ENCODE measurements at places on chromosomes 5 and 9.

DNA sequence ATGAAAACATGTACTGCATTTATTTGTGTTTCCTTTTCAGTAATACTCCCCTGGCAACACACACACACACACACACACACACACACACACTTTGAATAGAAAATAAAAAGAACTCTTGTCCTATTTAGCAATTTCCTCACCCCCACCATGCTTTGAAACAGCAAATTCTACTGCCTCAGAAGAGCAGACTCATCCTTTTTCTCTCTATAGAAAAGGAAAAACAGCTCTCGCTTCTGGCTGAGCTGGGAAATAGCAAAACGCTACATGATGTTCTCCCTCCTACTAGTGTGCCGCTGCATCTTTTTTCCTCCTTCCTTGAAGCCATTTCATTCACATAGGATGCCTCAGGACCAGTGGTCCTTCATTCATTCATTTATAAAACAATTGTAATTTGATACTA is 453.6 kb downstream of the CSNK1G3 start:
- DNase-seq, result no peak

DNA sequence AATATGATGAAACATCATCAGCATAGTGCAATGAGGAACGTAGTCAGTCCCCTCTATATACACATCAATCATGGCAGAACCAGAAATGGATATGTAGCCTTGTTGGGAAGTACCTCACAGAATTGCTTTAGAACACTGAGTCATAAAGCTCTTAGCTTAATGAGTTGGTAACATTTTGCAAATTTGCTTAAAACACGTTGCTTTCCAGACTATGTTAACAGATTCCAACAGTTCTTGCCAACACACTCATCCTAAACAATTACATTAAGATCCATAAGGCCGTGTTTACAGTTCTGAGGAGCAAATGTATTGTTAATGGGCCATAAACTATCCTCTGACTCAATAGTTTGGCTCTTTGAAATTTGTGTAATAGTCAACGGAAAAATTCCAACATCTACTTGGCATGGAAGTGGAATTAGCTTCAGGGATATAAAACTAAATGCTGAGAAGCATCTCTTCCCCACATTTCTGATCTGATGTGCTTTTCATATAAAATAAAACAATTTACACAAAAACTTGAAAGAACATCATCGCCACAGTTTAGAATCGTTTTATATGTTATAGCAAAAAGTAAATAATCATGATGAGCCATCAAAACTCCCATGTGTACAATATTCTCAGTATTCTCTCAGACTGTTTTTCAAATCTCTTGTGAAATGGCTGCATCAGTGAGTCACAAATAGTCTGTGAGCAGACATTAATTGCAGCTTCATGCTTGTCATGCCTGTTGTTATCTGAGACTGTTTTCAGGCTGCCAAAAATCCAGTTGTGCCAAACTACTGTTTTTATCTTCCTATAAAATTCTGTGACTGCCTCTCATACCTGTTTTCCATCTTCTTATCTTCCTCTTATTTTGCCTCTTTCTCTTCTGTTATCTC is 291.9 kb downstream of the COX7C start:
- DNase-seq, result peak; percentile 65

DNA sequence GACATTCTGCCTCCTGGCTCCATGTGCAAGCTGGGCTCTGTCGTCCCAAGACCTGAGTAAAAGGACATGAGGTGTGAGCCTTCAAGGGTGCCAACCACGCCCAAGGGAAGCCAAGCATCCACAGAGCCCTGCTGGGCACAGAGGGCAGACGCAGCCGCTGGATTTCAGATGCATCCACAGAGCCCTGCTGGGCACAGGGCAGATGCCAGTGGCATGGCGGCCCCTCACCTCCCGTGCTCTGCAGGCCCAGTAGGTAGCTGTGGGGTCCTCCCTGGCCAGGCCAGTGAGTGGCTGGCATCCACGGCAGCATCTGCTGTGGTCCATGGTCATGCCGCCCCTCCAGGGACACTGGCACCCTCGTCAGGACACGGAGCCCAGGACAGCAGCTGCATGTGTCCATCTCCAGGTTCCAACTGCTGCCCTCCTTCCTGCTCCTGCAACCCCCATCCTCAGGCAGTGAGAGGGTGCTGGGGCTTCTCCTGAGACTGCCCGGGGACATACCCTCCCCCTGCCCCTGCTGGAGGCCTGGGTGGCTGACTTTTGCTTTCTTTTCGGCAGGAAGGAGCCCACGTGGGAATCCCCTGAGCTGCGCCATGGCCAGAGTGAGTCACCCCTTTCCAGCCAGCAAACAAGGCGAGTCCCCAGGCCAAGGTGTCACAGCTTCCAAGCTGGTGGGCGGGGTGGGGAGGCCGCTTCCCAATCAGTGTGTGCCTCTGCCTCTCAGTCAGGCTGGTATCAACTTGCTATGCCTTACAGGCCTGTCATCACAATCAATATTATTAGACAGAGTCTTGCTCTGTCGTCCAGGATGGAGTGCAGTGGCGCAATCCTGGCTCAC is 4.0 kb upstream of the TRAF2 start:
- DNase-seq, result peak; percentile 87

GRCh38 chr5:68657055-68657961 is 436.5 kb upstream of the SLC30A5 start:
- DNase-seq, result no peak

GRCh38 chr5:51567636-51568035 is 184.4 kb downstream of the ISL1 start:
- no peak for DNase-seq

GRCh38 chr5:74326571-74327338 is 313.8 kb downstream of the ENC1 start:
- peak; percentile 81 for DNase-seq

DNA sequence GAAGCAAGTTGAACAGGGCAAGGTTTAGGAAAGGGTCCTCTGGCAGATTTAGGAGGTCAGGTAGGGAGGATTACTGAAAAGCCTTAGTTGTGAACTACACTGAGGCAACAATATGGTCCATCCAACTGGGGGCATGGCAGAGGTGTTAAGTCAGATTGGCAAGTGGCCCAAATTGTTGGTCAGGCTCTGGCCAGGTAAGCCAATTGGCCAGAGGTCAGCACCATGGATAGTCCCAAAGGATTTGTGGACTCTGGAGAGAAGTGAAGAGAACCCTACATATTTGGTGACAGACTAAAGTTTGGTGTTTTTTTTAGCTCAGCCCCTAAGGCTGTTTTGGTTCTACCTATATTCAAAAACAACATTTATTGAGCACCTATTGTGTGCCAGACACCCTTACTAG is 39.1 kb upstream of the RASGRF2 start:
- DNase-seq, result no peak

DNA sequence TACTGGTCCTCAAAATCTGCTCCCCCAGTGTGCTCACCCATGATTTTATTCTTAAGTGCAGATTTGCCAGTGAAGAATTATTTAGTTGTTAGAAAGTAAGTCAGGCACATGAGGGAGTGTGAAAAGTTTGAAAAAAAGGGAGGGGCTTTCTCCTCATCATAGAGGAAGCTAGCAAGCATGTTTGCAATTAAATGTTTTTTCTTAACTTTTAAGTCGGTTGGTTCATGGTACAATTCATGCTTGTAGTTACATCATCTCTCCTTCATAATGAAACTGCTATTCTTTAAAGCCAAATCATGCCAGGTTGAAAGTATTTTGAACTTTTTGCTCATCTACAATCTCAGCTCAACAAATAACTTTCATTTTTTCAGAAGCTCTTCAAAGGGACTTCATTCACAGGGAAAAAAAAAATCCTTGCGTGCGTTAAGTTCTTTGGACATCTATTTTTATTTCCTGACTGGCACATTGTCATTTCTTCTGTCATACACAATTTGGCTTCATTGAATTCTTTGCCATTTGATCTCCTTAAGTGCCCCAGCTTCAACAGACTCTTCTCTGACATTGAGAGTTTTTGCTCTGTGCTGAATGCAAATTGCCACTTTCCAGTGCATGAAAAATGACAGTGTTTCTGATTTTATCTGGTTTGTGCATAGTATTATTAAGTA is 456.9 kb downstream of the TMEM232 start:
- DNase-seq, result no peak

DNA sequence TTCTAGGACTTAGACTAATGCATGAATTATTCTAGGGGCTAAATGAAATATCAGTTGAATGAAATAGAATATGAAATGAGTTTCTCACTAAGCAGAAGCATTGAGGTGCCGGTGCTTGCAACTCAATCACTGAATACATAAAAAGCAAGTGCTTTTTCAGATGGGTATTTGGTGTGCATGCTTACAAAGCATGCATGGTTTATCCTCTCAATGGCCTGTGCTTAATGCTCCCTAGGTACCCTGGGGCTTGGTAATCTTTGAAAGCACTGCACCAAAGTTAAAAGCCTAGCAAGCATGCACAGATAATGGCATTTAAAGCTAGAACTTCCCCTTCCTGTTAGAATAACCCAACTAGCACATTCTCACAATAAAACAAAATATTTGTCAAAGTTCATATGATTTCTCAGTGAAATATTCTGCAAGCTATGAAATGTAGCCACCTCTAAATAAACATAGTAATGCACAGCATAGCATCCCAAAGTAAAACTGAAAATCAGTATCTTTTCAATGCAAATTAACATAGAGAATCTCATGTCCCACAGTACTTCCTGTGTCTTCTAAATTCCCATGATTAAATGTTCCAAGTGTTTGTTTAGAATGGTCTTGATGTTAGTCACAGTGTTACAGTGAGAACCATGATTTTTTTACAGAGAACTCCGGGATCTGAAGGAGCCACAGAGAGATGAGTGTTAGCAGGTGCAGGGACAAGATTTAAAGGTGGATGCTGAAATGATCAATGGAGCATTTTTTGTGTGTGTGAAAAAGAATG is 143.4 kb upstream of the CDH6 start:
- DNase-seq, result no peak
